ENCODE measurements at places on chromosomes 4 and X.

- no peak for DNase-seq
Observed at GRCh38 chr4:57607566-57608180, 497.5 kb upstream of the IGFBP7 start.

DNA sequence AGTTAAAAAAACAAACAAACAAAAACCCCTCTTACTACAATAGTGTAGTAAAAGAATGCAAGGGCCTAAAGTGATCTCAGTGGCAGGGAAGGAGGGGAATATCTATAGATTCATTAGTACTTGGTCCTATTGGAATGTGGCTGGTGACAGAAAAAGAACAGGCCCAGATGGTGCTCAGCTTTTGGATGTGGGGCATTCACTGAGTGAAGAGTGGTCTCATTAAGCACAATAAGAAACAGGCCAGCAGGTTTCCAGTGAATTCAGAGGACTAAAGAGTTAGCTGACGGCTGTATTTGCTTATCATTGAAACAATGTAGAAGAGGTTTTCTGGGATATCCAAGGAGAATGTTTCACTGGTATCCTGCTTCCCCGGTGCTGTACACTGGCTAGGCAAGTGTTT lies 243.8 kb upstream of the HHIP start:
- DNase-seq, result no peak

- no peak for DNase-seq
Observed at GRCh38 chr4:37803348-37803973, 23.0 kb upstream of the PGM2 start.

DNA sequence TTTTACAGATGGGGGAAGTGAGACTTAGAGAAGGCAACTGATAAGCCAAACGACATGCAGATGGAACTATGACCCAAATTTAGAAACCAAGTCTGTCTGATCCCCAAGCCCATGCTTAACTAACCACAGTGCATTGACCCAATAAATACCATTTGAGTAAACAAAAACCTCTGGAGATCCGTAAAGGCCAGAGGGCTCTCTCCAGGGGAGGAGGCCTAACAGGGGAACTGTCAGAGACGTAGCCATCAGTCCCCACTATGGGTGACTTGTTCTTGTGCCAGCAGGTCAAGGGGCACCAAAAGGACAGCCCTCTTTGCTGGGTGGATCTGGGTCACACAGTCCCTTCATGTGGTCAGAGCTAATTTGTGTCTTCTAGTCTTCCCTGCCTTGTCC lies 420.2 kb downstream of the BCOR start:
- no peak for DNase-seq

- no peak for DNase-seq
Observed at GRCh38 chr4:113409181-113409580, 352.4 kb downstream of the CAMK2D start.

- no peak for DNase-seq
Observed at GRCh38 chr4:156146571-156146970, 192.9 kb upstream of the CTSO start.

GRCh38 chrX:16785247-16786138 lies 773 bp upstream of the TXLNG start:
- peak; percentile 14 for DNase-seq

DNA sequence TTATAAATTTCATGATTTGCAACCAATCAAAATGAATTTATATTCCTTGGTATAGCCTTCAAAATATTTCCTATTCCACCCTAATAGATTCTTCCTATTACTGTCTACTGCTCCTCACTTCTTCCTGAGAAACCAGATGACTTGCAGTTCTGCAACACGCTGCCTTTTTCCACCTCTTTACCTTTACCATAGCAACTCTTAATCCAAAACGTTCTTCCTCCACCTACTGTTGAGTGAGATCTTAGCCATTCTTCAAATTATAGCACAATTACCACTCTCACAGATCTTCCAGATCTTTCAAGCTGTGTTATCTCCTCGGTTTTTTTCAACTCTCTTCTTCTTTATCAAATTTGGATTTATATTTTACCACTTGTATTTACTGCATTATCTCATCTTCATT lies 289.8 kb downstream of the ADGRL3 start:
- DNase-seq, result no peak

DNA sequence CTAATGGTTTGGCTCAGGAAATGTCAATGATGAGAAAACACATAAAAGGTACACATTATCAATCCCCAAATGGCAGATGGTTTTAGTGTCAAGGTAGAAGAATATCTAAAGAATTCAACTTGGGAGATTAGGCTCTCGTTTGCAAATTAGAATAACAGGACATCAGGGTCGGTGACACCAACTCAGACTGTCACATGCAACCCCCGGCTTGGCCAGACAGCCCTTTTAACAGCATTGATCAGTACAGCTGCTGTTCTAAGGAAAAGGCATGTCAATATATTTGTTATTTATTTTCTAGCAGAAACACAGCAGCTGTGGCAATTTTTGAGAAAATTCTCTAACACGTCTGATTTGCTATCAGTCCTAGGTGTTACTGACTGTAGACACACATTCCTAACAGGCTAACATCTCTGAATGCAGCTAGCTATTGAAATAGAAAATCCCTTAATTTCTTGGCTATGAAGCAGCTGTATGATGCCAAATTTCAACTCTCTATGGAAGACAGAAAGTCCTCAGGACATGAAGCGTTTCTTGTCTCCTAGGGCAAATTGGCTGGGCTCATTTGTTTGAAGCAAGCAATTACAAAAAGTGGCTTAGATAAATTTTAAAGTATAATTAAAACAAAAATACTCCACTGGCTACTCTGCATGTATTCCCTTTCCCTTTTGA lies 269.0 kb upstream of the CXXC4 start:
- DNase-seq, result no peak

DNA sequence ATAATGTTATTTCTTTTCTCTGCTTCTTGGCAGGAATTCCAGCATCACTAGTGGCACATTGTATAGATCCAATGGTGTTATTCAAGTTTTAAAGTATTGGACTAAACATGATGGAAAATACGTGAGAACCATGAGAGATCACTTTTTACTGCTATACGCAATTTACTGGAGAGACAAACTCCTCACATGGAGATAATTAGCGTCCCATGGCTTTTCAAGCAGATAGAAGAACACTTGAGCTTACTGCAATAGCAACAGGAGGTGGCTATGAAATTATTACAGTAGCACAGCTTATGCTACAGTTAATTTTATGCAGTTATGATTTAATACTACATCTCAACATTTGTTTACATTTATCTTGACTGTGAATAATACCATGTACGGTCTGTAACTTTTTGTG lies 11.9 kb upstream of the TMEM185A start:
- DNase-seq, result no peak

DNA sequence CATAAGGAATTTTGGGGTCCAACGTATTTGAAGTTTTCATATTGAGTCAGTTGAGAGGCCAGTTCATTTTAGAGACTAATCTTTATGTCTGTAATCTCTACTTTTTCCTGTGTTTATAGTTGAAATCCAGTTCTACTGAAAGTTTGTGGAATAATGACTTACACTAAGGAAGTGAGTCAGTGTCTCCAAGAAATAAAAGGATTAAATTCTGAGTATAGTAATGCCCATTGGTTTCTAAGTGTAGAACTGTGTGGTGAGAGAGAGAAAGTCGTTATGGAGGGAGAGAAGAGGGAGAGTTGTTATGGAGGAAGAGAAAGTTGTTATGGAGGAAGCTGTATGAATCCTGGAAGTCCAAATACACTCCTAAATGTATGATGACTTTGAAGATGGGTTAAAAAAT lies 264.6 kb upstream of the HAND2 start:
- DNase-seq, result no peak

DNA sequence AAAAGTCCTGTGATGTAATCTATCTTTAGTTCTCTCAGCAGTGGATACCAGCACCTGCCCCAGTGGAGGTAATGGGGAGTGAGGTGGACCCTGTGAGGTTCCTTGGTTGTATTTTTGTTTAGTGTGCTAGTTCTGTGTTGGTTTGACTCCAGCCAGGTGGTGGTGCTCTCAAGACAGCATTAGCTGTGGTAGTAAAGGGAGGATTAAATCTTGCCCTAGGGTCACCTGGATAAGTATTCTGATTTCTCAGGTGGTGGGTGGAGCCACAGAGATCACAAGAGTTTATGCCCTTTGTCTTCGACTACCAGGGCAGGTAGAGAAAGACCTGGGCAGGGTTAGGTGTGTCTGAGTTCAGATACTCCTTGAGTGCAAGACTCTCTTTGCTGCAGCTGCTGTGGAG lies 176.3 kb upstream of the EDA2R start:
- DNase-seq, result no peak

- no peak for DNase-seq
Observed at GRCh38 chr4:6044805-6045204, 26.6 kb upstream of the C4orf50 start.

DNA sequence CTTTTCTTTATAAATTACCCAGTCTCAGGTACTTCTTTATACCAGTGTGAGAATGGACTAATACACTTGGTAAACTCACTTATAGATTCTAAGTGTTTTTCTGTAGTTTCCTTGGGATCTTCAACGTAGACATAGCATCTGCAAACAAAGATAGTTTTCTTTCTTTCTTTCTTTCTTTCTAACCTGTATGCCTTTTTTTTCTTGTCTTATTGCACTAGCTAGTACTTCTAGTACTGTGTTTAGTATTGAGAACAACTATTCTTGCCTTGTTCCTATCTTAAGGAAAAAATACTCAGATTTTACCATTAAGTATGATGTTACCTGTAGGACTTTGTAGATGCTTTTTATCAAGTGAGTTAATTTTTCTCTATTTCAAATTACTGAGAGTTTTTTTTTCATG lies 102.2 kb downstream of the EDA start:
- DNase-seq, result no peak

- DNase-seq, result no peak
Observed at GRCh38 chrX:13285693-13286092, 34.2 kb downstream of the ATXN3L start.

DNA sequence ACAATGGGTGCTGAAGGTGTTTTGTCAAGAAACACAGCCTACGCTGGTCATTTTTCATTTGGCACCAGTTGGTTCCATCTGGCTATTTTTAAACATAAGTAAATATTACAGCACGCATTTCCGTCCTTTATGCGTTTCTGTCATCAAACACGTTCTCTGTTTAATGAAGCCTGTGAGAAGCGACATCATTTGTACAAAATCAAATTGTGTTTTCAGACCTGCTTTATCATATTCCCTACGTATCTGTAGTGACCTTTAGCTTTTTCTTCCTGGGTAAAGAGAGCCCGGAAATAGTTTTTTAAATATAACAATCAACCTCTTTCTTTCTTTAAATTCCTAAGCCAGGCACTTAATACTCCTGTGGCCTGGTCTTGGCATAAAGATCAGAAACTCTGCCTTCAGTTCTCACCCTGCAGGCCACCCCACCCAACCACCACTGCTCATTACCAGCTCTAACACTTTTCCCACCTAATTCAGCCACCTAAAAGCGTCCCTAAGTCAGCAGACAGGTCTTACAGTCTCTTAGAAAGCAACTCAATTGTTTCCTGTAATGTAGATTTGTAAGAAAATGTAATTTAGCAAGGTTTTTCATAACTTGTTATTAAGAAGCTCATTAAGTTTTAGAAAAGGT lies 30.4 kb downstream of the ACSL1 start:
- DNase-seq, result no peak

DNA sequence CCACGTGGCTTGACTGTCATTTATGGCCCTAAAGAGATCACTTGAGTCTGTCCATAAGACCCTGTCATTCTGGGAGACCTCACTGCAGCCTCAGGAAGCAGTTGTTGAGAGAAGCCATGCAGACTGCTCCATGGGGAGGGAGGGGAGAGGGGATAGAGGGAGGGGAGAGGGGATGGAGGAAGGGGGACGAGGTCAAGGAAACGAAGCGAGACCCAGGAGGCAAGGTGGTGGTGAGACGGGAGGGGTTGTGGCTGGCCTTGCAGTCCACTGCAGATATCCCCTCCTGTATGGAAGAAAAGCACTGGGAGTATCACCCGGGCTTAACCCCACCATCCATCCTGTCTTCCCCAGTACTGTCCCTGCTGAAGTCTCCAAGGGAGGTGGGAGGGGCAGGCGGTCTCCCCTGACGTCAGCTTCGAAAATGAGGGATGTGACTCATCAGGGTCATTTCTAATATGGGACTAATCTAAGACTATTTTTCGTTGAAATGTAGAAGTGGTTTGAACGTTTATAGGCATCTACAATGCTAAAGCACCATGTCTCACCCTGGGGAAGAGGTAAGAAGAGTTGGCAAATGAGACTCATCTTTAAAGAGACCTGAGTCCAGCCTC lies 5.6 kb downstream of the TMEM255A start:
- DNase-seq, result no peak

DNA sequence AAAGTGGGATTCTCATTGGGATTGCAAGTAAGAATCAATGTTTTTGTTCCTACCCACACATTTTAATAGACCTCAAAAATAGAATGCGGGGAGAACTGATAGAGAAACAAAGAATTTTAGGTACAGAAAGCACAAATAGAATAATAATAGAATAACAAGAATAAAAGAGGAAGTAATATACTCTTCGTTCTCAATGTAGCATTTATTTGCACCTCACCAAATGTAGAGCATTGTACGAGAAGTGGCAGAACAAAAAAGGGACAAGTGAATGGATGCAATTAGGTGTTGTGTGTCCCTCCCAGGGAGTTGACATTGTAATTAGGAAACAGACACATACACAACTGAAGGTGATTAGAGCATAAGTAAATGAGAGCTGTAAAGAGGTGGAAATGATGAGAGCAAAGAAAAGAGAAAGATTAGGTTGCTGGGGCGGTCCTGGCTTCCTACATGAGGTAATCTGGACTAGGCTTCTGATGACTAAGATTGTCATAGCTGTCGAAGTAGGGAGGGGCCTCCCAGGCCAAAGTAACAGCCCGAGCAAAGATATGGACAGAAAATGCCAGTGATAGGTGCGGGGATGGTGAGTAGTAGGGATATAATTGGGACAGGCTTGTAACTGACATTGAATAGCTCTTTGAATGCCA lies 10.4 kb downstream of the RAB9A start:
- DNase-seq, result no peak

DNA sequence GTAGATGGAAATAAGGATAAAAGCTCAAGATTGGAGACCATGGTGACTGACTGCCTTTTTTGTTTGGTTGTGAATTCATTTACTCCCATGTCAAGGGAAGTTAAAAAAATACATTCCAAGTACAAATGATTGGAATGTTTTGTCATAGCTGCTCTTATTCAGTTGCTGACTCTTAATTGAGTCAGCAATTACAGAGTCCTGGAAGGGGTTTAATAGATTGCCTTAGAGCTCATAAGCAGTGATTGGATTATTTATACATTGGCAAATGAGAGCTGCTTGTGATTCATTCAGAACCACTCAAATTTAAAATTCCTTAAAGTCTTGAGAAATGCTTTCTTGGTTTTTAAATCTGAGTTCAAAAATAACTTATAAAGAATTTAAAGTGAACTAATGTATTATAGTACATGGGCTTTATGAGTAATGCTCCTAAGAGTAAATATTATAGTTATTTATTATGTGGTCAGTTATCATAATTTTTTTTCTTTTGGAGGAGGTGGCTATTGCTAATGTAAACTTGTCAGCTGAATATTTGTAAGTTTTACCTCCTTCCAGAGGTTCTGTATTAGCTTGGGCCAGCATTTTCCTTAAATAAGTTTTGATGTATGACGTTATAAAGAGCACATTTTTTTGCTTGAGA lies 13.6 kb downstream of the JADE1 start:
- DNase-seq, result no peak

- no peak for DNase-seq
Observed at GRCh38 chr4:108611365-108611764, 9.0 kb upstream of the RPL34 start.

- DNase-seq, result no peak
Observed at GRCh38 chr4:83613994-83614393, 78.1 kb downstream of the GPAT3 start.
